ENCODE measurements at places on chromosomes 6 and 20.

DNA sequence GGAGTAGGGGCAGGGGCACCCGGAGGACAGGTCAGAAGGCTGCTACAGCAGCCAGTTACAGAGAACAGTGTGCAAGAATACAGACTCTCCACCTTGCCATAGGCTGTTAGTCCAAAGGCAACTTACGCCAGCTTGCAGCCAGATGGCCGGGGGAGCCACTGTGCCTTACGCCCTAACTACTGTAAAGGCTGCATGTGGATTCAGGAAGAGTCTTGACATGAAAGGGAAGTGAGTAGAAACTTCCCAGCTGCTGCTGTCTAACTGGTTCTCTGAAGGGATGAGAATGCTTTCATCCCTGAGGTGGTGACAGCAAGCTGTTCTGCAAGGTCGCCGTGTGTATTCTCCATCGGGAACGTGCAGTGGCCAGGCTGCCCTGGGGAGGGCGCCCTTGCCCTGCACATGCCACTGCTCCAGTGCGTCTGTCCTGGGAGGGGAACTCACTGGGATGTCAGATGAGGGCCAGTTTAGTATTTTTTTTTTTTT is 46.1 kb downstream of the LYRM4 start:
- DNase-seq = no peak

GRCh38 chr20:43188861-43189553 is 699 bp downstream of the PTPRT start:
- no peak for DNase-seq

- DNase-seq = no peak
Observed at GRCh38 chr6:162068340-162068739, 659.2 kb downstream of the PRKN start.

DNA sequence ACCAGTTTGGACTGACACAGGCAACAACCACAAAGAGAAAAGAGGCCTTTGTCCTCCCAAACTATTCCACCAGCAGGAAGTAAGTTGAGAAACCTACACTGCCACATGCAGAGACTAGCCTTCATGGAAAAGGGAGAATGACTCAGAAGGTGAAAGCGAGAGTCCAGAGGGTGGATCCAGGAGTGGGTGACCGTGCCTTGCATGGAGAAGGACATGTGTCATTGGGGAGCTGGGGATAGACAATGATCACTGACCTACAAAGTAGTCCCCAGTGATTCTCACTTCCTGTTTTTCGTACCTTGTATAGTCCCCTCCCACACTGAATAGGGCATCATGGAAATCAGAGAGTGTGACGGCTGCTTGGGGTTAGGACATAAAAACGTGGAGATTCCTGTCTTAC is 91.9 kb downstream of the MYLK4 start:
- DNase-seq = no peak

DNA sequence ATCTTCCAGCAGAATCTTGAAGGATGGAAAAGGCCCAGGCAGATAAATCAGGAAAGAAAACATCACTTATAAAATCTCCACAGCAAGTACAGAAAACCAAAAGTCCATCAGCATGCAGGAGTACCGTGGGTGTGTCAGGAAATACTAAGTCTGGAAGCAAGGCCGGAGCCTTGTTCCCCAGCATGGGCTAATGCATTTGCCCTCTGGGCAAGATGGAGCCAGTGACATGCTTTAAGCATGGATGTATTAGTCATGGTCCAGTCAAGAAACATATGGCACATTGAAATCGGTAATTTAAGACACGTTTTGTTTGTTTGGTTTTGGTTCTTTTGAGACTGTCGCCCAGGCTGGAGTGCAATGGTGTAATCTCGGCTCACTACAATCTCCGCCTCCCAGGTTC is 506.0 kb upstream of the JARID2 start:
- no peak for DNase-seq

DNA sequence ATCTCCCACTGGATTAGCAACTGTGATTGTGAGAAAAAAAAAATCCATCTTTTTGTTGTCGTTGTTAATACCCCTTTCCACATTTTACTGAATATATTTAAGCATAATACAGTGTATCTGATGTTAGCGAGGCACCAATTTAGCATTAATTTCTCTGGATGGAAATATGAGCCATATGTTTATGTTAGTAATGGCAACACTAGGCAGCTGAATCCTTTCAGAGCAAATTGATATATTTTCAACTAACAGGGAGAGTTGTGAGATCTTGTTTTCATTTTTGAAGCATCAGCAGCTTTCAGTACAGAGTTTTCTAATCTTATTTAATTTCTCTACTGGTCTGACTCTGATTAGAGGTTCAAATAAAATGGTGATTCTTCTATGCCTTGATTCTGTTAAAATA is 84.8 kb upstream of the HDAC2 start:
- no peak for DNase-seq
